NCI-H187 (cell line): ENCODE measurements at places on chromosomes 2 and 18.

DNA sequence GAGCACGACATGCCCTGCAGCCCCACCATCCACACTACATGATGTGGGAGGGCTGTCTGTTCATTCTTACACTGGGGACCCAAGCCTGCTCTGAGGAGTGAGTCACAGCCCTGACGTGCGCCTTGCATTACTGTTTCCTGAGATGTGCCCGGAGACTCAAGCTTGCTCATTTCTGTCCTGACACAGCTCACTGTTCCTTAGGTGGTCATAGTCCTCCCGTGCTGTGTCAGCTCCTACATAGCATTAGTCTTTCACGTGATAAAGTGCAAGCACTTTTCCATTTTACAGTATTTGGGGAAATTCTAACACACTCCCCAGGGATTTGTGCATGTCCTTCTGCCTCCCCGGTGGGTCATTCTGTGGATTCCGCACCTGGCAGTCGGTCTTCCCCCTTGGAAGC lies 46.2 kb upstream of the TRIM43B start:
- no peak for DNase-seq

GRCh38 chr2:43934567-43934966 lies 61.2 kb downstream of the LRPPRC start:
- no peak for DNase-seq

DNA sequence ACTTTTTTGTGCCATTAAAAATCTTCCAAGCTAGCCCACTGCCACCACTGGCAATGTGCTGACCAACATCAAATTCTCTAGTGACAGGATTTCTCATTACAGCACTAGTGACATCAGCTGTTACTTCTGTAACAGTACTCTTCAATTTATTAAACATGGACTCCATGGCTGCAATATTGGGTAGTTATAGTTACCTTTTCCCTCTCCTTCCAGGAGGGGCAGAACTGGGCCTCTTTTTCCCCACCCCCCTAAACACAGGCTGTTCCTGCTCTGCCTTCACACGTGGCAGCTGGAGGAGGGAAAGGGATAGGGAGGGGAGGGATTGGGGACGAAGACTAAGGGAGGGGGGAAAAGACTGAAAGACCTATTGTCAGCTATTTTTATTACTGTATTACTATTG lies 38.1 kb downstream of the TRAK2 start:
- no peak for DNase-seq

GRCh38 chr18:24935896-24936295 lies 416.1 kb downstream of the ZNF521 start:
- DNase-seq, result no peak

- DNase-seq, result no peak
Observed at GRCh38 chr2:162379719-162380580, 36.0 kb downstream of the GCA start.

- no peak for DNase-seq
Observed at GRCh38 chr2:135997380-135997779, 12.0 kb upstream of the DARS1 start.

DNA sequence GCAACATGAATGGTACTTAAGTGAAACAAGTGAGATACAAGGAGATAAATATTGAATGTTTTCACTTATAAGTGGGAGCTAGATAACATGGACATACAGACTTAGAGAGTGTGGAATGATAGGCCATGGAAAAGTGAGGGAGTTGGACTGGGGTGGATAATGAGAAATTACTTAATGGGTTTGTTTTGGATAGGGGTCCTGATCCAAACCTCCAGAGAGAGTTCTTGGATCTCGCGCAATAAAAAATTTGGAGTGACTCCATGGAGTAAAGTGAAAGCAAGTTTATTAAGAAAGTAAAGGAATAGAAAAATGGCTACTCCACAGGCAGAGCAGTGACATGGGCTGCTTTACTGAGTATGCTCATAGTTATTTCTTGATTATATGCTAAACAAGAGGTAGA lies 508.9 kb downstream of the CNTNAP5 start:
- DNase-seq, result no peak

DNA sequence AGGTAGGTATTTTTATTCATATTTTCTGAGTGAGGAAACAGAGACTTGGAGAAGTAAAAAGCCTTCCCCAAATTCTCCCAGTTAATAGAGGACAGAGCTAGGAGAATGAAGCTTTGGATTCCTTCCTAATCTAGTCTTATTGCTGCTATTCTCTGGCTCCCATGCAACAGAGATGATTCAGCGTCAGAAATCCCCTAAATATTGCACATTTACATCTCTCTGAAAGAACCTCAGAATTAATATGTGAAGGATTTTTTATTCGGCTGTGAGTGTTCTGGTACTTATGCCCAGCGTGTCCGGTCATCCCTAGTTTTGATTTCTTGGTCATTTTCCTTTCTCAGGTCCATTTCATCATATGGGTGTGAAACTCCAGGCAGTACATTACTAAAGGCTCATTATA lies 91.2 kb upstream of the SESTD1 start:
- no peak for DNase-seq

GRCh38 chr2:221780281-221780688 lies 208.2 kb upstream of the EPHA4 start:
- no peak for DNase-seq

GRCh38 chr18:26268454-26268853 lies 42.2 kb downstream of the TAF4B start:
- no peak for DNase-seq

DNA sequence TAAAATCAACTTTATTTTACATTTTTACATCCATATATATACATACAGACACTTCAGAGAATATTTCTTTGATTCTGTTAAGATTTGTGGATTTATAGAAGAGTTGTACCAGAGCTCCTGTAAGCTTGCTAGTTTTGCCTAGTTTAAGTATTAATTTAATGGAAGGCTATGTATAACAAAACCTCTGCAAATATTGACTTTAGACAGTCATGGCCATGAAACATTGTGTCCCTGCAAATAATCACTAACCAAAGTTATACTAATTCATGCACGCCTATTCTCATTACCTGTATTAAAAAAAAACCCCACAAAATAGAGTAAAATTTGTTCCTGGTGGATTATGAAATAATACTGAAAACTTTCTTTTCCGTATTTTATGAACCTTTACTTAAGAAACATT lies 379.3 kb downstream of the CTNNA2 start:
- DNase-seq, result no peak

DNA sequence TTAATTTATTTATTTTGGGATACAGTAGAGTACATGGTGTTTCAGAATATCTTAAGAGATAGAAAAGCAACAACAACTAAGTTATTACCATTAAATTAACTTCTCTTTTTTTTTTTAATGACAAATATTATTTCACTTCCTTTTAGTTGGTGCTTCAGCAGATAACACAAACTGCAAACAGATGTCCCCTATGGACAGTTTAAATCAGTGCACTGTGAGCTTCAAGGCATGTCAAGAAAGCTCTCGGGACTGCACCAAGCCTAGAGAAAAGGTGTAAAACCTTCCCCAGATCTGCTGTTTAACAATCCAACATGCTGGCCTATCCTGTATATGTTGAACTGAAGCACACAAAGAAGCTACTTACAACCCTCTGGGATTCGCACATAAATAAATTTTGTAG lies 122.7 kb downstream of the TCF4 start:
- DNase-seq, result no peak

- no peak for DNase-seq
Observed at GRCh38 chr2:65142515-65142914, 12.6 kb upstream of the RAB1A start.

DNA sequence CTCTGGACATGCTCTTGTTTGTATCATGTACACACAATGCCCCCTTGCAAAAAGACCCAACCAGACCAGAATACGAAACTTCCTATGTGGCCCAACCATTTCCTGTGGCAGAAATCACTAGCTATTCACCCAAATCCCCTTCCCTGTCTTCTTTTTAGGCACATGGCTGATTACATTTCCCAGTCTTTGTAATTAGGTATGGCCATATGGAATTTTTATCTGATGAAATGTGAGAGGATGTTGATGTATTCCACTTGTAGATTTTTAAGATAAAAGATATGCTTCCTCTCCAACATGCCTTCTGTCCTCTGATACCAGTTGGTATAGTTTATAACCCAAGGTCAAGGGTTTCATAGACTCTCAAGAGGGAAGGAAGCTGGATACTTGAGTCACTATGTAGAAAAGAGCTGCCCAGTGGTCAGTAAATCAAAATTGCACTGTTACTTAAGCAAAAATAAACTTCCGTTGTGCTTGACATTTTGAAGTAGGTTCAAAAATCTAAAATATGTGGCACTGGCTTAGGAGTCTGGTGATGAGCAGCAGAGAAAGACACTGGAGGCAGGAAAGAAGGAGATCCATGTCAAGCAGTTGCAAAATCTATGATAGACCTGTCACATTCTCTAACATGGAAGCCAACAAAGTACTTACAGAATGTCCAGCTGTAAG lies 297.4 kb downstream of the SMAD2 start:
- DNase-seq, result no peak

- DNase-seq, result no peak
Observed at GRCh38 chr18:2884706-2885285, 38.0 kb downstream of the EMILIN2 start.

- DNase-seq, result no peak
Observed at GRCh38 chr2:192194265-192194865, 368 bp downstream of the TMEFF2 start.

DNA sequence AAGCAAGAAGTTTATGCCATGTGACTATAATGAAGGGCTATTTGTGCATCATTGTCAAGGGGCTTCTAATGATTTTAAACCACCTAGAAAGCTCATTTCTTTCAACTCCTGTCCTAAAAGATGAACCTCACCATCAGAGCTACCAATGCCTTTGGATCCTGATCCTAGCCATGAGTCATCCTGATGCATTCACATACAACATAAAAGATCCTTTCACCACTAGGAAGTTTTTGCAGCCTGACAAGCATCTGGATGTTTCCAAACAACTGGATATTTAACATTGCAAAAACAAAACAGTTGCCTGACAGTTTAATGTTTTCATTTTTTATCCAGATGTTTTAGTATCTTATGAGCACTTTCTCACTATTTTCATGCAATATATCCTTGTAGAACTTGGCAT lies 425.3 kb downstream of the MBD2 start:
- DNase-seq, result no peak

- no peak for DNase-seq
Observed at GRCh38 chr2:72135921-72136320, 11.7 kb downstream of the CYP26B1 start.

GRCh38 chr2:159891917-159892730 lies 94.1 kb upstream of the CD302 start:
- DNase-seq, result no peak

- no peak for DNase-seq
Observed at GRCh38 chr2:79984476-79984875, 320.1 kb downstream of the LRRTM1 start.

DNA sequence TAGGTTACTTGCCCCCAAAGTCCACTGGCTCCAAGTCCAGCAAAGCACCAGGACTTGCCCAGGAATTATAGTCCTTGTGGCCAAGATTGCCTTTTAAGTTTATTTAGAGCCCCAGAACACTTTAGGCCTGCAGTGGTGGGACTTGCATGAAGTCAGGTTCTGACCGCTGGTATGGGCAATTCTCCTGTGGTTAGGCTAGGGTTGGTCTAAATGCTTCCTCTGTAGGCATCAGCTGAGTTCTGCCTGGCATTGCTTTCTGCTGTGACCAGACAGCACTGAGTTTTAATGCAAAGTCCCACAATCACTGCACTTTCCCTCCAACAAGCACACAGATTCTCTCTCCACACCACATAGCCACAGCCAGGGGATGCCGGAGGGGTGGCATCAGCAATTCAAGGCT lies 64.5 kb downstream of the DDX18 start:
- DNase-seq, result no peak

DNA sequence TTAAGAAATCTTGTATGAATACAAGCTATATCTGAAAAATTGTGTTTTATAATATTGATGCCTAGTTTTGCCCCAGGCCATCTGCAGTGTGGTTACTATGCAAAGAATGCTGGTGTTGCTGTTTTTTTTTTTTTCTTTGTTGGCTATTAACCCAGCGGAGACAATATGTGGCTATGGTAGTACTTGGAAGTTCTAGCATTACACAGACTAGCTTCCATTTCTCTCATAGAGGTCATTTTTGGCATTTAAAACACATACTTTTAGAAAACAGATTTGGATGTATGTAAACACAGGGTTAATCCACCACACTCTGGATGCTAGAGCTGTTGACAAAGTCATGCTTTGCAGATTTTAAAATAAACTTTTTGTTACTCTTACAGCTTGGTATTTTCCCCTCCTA lies 209.8 kb downstream of the NEDD4L start:
- DNase-seq, result no peak

- DNase-seq, result no peak
Observed at GRCh38 chr2:130790312-130790711, 35.0 kb downstream of the AMER3 start.

DNA sequence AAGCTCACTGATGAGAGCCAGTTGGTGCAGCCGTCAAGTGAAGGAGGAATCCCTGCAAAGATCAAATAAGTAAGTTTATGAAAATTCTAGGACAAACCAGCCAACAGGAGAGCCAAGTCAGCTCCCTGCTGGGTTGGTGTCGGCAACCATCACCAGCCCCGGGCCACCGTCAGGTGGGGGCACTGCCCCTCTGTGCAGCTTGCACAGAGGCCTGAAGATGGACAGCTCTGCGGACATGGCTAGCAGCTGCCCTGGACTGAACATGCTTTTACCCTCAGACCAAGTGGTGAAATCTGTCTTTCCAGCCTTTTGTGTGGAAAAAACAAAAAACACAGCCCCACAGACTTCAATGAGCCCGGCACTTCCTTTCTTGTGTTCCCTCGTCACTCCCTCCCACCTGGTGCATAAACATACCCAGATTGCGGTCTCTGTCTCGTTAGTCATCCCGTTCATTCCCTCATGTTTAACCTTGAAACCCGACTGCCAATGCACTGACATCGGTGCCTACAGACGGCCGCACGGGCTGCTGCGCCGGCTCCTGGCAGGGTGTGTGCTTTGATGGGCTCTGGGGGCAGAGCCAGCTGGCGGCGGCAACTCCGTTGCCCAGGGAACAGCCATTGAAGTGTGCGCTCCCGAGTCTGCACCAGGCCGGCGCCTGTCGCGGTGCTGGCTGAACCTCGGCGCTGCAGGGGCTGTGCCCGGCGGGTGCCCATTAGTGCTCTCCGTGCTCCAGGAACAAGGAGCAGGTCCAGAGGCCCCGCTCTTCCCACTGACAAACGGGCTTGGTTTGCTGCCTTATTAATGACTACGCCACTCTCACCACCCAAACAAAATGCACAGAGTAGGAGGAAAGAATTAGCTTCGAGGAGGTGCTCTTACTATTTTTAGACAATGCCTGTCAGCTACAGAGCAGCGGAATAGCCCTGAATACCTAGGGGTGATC lies 95.3 kb downstream of the EIPR1 start:
- peak; percentile 94 for DNase-seq

DNA sequence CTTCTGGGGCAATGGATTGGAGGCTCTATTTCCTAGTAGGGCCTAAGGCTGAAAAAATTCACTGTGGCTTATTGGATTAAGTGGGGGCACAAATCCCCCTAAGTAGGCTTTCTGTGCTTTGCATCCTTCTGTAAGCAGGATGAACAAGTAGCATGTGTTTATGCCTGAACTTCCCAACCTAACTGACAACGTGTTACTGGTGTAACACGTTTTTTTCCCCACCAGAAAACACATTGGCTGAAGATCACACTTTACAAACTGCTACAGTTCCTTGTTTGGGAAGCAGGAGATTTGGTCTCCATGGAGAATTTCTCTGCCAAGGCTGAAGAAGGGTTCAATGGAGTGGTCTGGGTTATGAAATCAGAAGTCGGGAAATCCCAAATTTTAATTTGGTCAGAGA lies 7.2 kb upstream of the ITGA6 start:
- DNase-seq, result no peak

- no peak for DNase-seq
Observed at GRCh38 chr2:152094014-152094413, 4.8 kb downstream of the CACNB4 start.

GRCh38 chr18:22493940-22494339 lies 76.2 kb upstream of the CTAGE1 start:
- DNase-seq, result no peak

- no peak for DNase-seq
Observed at GRCh38 chr2:11508279-11508678, 25.6 kb upstream of the GREB1 start.
